ENCODE measurements at places on chromosomes 5 and 9. TPM values are rescaled to one million over a fixed set of nuclear protein-coding genes. Genes with fewer than 3 reads are reported as not detected.

- no peak overlapping the region for H3K27ac ChIP-seq
- no peaks in the 10 kb centered on the region for H3K27me3 ChIP-seq
- no peaks in the 10 kb centered on the region for H3K4me1 ChIP-seq
- H3K36me3 ChIP-seq: no peaks in the 10 kb centered on the region
Measured at GRCh38 chr5:9278921-9279603, 266.8 kb downstream of the SEMA5A start.

- H3K27me3 ChIP-seq: peaks cover 58% of the 10 kb centered on the region
- no peaks in the 10 kb centered on the region for H3K36me3 ChIP-seq
- no peaks in the 10 kb centered on the region for H3K4me1 ChIP-seq
- DNase-seq: no peak
Measured at GRCh38 chr5:140927228-140927573, 1.1 kb downstream of the PCDHAC1 start.

- no peak for DNase-seq
- no peak overlapping the region for H3K27ac ChIP-seq
- H3K36me3 ChIP-seq: no peaks in the 10 kb centered on the region
- peaks cover 8% of the 10 kb centered on the region for H3K4me1 ChIP-seq
- no peak overlapping the region for H3K4me3 ChIP-seq
- H3K27me3 ChIP-seq: no peaks in the 10 kb centered on the region
Measured at GRCh38 chr9:135980926-135981630, 19.9 kb upstream of the UBAC1 start.

- no peak overlapping the region for H3K4me3 ChIP-seq
- no peaks in the 10 kb centered on the region for H3K27me3 ChIP-seq
- H3K36me3 ChIP-seq: no peaks in the 10 kb centered on the region
- H3K4me1 ChIP-seq: no peaks in the 10 kb centered on the region
Measured at GRCh38 chr9:26331223-26331622, 561.4 kb downstream of the CAAP1 start.

DNA sequence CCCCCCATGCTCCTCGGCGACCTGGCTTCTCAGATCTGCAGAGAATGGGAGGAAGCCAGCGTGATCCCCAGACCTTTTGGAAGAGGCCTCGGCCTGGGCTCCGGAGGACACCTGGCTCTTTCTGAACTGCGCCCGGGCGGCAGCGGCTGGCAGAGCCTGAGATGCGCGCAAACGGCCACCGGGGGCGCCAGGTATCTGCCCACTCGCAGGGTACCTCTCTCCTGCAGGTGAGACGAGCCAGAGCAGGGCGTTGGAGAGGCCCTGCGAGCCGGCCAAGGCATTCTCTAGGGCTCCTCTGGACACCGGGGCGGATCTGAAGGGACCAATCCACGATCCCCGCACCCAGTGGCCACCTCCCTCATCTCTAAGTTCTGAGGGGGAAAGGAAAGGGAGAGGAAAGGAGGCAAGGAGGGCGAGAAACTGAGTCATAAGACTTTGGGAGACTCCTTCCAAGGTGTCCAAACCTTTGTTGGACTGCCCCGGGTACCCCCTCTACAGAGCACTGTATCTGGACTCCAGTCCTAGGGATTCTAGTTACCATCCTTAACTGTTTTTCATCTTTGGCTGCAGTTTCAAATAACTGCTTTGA is 55.0 kb upstream of the SLC46A2 start:
- H3K27ac ChIP-seq: no peak overlapping the region
- no peak for DNase-seq
- no peaks in the 10 kb centered on the region for H3K4me1 ChIP-seq
- H3K4me3 ChIP-seq: no peak overlapping the region
- H3K27me3 ChIP-seq: peaks cover 49% of the 10 kb centered on the region

DNA sequence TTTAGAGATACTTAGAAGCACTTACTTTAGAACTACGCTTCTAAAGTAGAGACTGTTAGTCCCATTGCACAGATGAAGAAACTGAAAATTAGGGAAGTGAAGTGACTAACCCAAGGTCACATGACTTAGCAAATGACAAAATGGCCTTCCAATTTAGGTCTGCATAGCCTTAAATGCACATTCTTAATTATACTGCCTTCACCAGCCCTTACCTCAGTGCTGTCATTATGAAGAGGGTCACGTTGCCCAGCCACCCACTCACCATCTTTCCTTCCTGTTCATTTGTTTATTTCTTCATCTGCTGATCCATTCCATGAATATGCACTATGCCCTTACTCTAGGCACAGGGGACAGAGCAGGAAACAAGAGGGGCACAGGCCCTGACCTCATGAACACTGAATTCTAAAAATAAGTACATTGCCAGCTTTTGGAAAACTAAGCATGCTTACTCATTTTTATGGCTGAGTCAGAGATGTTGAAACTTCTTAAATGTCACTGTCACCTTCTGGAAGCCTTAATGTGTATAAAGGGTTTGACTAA is 8.6 kb downstream of the HAVCR2 start:
- H3K4me1 ChIP-seq: no peaks in the 10 kb centered on the region
- no peaks in the 10 kb centered on the region for H3K27me3 ChIP-seq
- no peak for DNase-seq
- H3K36me3 ChIP-seq: no peaks in the 10 kb centered on the region

DNA sequence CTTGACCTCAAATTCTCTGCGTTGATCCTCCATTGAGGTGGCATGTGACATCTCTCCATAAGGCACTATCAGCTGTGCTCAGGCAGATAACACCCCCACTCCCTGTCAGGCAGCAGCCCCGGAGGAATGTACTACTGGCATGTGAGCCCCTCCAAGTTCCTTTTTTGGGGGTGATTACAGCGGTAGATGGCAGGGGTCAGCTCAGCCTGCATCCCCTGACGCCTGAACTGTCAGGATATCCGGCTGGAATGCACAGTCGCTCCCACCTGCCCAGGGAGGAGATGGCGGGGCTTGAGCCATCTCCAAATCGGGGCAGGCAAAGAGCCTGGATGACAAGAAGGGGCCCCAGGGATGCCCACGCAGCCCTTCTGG is 40.8 kb downstream of the FAM78A start:
- no peak for DNase-seq
- H3K27me3 ChIP-seq: no peaks in the 10 kb centered on the region
- H3K36me3 ChIP-seq: peaks cover 16% of the 10 kb centered on the region
- H3K4me1 ChIP-seq: peaks cover 30% of the 10 kb centered on the region

Gene PCDHB11
- polyA plus RNA-seq: not detected

Gene SPAG8
- 1.7 TPM for polyA plus RNA-seq

Gene SHISAL2B
- not detected for polyA plus RNA-seq

Gene FOXD4L5
- polyA plus RNA-seq: not detected

Data from naive B cell (primary cell).